ENCODE measurements at places on chromosomes 7 and 10.

DNA sequence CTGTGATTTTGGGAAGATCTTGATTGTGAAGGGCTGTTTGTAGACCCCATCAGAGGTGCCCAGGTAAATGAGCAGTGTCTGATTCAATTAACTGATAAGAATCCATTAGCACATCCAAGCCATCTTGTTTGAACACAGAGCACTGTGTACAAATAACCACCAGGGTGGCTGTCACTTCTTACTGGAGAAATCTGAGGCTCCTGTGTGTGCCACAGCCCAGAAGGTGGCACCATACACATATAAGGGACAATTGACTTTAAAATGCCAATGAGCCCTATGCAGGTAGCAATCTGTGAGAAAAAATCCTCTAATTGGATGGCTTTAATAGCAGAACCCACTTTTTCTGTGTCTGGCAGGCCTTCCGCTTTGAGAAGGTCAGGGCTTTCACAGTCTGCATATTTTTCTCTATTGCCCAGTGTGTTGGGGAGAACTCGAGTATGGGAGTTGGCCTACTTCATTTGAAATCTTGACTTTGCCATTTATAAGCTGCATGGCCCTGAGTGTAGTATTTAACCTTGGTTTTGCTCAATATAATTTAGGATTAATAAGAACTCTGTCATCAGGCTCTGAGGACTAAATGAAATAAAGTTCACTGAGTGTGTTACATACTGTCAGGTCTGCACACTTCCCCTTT, 517.4 kb downstream of the CCSER2 start:
- DNase-seq = no peak

DNA sequence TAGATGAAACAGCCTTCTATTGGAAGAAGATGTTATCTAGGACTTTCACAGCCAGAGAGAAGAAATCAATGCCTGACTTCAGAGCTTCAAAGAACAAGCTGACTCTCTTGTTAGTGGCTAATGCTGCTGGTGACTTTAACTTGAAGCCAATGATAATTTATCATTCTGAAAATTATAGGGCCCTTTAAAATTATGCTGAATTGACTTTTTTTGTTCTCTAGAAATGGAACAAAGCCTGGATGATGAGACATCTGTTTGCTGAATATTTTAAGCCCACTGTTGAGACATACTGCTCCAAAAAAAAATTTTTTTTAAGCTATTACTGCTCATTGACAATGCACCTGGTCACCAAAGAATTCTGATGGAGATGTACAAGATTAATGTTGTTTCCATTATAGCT, 189.2 kb downstream of the MBL2 start:
- no peak for DNase-seq

GRCh38 chr7:96388620-96389383, 66.9 kb upstream of the SLC25A13 start:
- DNase-seq = no peak

GRCh38 chr7:156886020-156886795, 6.8 kb downstream of the LMBR1 start:
- DNase-seq = no peak

DNA sequence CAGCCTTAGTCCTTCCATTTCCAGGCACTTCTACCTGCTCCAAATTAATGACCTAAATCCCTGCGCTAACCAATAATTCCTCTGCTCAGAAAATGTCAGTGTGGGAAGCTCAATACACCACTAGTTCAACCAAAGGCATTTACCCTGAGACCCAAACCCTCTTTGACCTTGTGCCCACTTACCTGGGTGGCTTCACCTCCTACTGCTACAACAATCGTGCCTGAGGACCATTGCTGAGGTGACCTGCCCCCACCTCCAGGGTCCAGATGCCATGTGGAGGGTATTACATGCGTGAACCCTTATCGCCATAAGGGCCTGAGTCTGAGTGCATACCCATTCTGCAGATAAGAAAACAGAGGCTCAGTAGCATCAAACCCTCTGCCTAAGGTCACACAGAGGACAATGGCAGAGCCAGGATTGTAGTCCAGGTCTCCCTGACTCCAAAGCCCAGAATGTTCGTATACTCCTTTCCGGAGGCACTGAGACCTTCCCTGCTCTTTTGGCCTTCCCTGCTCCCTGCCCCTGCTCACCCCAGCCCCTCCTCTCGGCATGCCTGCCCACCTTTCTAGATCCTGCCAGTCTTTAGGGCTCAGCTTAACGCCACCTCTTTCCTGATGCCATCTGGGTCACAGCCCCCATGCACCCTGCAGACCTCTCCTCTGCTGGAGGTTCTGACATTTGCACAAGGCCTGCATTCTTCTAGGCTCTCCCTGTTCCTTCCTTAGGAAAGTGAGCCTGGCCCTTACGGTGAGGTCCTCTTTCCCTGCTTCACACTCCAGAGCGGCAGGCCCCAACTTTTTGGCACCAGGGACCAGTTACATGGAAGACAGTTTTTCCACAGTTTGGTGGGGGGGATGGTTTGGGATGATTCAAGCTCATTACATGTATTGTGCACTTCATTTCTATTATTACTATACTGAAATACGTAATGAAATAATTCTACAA, 94.9 kb downstream of the CHST15 start:
- no peak for DNase-seq

- DNase-seq = no peak
Observed at GRCh38 chr10:66006411-66006810, 919.4 kb upstream of the LRRTM3 start.

GRCh38 chr7:157955348-157955999, 618.7 kb downstream of the DNAJB6 start:
- DNase-seq = no peak

DNA sequence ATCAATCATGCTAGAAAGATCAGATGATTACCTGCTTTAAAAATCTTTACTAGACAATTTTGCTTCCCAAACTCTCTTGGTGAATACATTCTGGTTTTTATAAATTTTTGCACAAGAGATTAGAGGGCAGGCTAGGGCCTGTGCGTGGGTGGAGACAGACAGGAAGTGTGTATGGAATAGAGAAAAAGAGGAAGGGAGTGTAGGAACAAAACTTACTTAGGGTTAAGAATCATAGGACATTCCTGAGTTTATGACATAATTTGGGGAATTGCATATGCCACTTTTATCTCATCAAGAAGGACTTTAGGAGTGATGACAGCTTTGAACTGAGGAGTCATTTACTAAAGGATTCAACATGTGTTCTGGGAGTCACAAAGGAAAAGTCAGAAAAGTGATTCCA, 31.3 kb downstream of the LAMB1 start:
- DNase-seq = no peak

DNA sequence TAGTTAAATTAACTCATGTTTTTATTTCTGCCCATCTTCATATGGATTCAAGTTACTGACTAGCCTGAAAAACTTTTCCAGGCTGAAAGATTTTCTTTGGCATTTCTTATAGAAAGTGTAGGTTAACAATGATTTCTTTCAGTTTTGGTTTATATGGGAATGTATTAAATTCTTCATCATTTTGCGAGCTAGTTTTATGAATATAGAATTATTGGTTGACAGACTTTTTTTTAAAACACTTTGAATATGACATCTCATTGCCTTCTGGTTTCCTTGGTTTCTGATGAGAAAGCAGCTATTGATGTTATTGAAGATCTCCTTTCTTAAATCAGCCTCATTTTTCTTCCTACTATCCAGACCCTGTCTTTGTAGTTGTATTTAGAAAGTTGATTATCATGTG, 211.0 kb upstream of the AKR1E2 start:
- no peak for DNase-seq

DNA sequence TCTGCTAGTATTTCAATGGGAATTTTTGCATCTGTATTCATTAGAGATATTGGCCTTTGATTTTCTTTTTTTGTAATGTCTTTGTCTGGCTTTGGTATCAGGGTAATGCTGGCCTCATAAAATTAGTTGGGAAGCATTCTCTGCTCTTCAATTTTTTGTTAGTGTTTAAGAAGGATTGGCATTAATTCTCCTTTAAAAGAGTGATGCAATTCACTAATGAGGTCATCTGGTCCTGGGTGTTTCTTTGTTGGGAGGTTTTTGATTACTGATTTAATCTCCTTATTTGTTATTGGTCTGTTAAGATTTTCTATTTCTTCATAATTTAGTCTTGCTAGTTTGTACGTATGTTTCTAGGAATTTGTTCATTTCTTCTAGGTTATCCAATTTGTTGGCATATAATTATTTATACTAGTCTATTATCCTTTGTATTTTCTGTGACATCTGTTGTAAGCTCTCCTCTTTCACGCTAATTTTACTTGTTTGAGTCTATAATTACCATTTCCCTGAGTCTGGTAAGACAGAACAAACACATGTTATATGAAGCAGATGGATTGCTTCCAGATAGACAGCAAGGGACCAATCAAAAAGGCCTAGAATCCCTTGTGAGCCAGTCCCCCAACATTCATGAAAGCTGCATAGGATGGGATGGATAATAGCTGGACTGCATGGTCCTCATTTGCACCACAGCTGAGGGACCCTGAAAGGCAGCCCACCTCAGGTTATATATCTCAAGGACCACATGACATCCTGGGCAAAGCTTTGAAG, 54.4 kb downstream of the MTPAP start:
- DNase-seq = no peak

DNA sequence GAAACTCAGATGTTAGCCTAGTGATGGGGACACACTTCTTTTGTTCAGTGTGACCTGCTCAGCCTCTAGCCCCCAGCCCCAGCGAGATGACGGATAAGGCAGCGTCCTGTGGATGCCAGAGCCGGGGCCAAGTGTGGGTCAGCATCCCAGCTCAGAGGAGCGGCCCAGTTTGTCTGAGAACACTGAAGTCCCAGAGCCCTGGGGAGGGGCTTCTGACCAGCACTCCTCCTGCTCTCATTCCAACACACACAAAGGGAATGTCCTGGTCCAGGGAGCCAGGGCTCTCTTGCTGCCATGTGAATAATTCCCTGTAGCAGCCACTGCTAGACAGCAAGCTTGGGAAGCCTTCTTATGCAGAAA, 4.5 kb upstream of the ATP6V0E2 start:
- DNase-seq = no peak

DNA sequence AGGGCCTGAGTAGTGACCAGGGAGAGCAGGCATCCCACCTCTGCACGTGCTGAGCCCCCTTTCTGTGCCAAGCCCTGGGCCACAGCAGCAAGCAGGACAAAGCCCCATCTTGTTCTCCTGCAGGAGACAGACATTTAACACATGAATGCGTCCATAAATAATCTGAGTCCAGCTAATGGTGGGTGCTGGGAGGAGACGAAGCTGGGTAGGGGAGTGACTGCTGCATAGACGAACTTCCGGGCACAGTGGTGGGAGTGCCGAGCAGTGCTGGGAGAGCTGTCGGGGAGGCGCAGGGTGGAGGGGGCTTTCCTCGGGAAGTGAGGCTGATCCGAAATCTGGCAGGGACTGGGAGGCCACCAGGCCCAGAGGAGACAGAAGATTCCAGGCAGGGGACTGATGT, 35.2 kb upstream of the SLC29A3 start:
- DNase-seq = no peak

DNA sequence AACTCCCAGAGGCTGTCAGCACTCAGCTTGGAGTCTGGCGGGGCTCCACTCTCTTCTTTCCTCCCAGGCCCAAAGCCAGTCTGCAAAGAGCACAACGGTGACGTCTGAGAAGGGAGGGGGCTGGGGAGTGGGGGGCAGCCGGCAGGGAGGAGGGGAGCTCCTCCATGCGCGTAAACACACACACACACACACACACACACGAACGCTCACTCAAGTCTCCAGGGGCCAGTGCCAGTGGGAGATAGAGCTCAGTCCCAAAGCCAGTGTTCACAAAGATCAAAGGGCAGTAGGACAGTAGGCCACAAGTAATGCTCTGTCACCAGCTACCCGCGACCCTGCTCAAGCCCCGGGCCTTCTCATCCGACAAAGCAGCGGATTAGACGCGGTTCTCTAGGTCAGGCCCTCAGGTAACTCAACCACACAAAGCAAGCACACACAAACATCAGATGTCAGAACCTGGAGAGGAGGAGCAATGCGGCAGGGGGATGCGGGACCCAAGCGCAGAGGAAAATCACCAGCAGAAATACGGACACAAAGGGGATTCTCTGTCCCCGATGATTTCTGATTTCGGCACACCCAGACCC, 19.9 kb downstream of the TCAF1 start:
- DNase-seq = no peak

DNA sequence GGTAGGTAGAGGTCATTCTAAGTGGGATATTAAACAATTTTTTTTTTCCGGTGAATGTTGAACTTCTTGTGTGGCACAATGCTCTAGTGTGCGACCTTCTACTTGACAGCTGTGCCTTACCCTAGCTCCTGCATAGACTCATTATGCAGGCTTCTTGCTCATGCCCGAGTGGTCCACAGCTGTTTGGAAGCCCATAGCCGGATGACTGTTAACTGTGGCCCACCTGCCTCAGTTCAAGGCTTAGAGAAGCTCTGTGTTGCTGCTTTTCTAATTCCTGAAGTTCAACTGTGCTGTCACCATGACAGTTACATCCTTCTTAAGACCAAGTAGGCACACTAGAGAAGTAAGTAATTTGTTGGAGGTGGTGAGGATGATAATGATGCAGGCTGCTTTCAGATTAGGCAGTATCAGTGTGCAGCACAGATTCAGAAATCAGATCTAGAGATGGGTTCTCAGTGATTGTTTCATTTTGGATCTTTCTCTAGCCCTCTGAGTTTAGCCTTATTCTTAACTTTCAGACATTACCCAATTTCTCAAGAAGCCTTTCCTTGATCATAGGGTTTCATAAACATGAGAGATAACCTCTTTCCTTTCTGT, 278.4 kb downstream of the PHF14 start:
- no peak for DNase-seq

DNA sequence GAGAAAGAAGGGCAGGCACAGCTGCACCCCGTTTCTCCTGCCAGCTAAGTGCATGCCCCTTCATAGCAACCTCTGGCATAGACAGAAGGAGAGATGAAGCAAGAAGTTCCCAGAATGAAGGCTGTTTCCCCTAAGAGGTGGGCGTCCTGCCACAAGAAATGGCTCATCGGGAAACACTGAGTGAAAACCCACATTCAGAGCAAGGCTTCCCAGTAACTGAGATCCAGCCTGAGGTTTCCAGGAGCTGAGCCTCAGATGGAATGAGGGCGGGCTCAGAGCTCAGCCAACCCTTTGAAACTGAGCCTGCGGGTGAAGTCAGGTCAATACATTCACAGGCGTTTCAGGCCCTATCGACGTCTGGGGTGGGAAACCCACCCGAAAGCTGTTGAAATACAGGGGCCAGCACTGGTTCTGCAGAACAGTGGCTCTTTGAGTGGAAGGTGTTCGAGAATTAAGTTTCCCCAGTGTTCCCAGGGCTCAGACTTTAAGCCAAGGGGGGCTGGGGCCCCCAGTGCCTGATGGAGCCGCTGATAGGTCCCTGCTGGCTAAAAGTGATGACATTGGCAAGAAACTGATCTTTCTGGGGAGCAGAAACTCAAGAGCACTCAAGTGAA, 510.2 kb downstream of the RPS24 start:
- no peak for DNase-seq

GRCh38 chr7:25262586-25262985, 34.3 kb upstream of the NPVF start:
- DNase-seq = no peak

DNA sequence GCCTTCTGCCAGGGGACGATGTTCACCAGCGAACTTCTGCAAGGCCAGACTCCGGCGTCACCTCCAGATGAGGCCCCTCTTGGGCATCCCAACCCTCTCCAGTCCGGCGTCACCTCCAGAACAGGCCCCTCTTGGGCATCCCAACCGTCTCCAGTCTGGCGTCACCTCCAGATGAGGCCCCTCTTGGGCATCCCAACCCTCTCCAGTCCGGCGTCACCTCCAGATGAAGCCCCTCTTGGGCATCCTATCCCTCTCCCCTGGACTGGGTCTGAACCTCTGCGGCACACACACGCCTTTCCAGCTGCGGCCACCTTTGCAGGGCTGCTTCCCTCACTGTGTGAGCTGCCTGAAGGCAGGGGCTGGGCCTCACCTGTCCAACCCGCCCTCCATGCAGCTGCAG, 241.5 kb downstream of the ELFN1 start:
- DNase-seq = no peak
